ENCODE measurements at places on chromosomes 2 and 18.

GRCh38 chr2:232299084-232299483 is 79.5 kb upstream of the ALPP start:
- DNase-seq = no peak

GRCh38 chr2:129253461-129253812 is 726.0 kb upstream of the RAB6C start:
- no peak for DNase-seq

DNA sequence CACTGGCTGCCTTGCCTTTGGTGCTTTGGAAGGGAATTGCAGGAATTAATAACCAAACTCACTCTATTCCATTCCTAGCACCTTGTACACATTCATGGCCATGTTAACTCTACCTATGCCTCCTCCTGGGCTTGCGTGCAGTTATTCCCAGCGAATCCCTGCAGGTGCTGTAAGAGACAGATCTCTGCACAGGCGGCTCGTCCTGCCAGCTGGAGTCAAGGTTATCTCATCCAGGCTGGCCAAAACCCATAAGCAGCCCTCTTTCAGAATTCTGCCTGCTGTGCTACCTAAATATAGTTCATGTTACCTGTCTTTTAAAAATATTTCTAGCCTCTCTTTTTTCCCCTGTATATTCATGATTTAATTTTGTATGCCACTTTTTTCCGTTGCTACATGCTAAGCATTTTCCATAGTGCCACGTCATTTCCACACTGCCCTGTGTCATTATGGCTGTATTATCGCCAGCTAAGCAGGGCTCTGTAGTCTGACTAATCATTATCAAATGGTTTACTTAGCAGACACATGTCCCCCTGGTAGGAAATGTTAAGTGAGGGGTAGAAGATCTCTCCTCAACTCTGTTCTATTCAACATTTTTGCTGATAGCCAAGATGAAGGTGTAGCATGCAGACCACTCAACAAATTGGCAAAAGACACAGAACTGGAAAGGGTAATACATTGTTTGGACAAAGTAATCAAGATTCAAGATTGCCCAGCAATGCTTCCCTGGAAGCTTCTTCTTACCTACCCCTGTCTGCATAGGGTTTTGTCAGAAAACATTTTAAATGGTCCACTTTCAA is 79.7 kb upstream of the TAF1B start:
- DNase-seq = no peak

DNA sequence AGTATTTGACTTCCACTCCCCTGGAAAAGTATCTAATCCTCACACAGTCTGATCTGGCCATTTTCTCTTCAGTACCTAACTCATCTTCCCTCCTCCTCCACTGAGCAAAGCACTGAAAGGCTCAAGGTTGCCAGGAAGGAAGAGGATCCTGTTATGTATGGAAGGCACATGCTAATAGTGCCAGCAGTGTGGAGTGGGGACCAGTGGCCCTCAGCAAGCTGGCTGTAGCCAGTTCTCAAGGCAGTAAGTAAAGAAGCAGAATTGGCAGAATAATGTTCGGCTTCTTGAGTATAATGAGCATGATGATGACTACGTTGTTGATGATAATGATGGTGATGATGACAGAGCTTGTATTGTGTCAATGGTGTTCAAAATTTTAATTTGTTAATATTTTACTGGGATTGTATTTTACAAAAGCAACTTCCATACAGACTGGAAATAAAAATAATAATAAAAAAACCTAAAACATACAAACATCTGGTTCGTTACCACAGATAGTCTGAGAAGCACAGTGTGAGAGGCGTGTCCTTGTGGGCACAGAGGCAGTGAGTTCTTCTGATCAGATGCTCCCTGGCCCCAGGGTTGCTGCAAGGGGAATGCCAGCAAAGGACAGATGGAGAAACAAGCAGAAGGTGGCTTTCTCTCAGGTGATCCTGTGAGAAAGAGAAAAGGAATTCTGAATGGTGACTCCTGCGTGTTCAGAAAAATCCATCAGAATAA is 528.8 kb downstream of the CMPK2 start:
- no peak for DNase-seq

GRCh38 chr2:120679526-120679925 is 56.1 kb upstream of the GLI2 start:
- DNase-seq = no peak

GRCh38 chr18:30288662-30289414 is 753.7 kb downstream of the DSC3 start:
- no peak for DNase-seq

All from AG09309 (cell line).